KG1 (cell line): ENCODE measurements at places on chromosomes 4 and X.

DNA sequence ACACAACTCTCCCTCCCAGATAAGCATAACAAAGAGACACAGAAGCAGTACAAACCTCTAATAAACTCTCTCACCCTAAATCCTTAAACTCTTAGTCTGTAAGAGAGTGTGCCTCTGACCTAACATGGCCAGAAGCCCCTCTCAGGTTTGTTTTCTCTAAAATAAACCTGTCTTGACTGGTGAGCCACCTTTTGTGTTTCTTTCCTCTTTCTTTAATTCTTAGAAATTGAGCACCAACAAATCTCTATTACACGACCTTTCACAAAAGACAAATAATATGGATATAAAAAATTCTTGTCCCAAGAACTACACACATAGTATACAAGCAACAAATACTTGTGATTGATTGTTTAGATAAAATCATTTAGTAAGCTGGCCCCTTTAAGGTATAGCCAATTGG, 573.7 kb downstream of the EPHA5 start:
- no peak for DNase-seq

GRCh38 chr4:129974730-129975129, 878.8 kb downstream of the C4orf33 start:
- DNase-seq = no peak

- DNase-seq = no peak
Measured at GRCh38 chr4:121016611-121017010, 55.7 kb downstream of the NDNF start.

DNA sequence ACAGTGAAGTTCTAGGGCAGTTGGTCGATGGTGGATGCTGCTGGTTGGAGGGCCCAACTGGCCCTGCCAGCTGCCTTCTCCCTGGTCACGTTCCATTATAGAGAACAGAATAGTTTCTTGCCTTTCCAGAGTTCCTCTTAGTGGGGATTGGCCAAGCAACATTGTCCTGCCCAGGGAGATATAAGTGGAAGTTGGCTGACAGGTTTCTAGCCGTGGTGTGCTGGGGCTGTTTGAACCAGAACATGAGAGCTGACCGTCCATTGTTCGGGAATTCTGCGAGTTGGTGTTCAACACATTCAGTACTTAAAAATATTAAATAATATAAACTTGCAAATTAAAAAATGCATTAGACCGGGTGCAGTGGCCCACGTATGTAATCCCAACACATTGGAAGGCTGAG, 3.5 kb upstream of the AFAP1 start:
- no peak for DNase-seq

- DNase-seq = peak; percentile 34
Measured at GRCh38 chr4:72302981-72303704, 265.9 kb downstream of the ADAMTS3 start.

GRCh38 chrX:150581093-150581775, 12.8 kb downstream of the MTM1 start:
- no peak for DNase-seq

- no peak for DNase-seq
Measured at GRCh38 chrX:44935172-44935571, 62.2 kb downstream of the KDM6A start.

DNA sequence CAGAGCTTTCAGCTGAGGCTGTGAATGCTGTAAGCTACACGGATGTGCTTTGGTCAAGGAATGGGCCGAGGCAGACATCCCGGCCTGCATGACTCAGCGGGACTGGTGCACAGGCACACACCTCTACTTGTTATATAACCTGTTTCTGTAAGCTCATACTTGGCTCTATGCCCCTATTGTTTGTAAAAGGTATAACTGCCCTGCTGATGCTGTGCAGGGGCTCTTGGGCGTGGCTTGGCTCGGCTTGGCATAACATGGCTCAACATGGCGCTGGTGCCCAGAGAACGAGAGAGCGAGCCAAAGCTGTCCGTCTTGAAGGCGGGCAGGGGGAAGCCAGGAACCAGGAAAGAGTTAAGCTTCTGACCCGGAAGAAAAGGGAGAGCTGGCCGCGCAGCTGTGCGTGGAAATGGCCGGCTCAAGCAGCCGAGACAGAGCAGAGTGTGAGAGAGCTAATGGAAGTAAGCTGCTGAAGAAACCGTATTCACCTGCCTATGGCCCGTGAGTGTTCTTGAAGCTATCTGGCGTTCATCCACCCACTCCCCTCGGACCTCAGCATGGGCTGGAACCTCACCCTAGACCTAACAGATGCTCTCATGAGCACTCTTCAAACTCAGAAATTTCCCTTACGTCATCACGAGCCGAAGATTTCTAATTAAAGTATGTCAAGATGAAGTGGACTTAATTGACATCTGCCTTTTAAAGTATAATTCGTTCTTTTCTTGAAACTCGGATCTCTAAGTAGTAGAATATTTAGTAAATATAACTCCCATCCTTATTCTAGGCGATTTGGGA, 286.3 kb upstream of the AGA start:
- no peak for DNase-seq

DNA sequence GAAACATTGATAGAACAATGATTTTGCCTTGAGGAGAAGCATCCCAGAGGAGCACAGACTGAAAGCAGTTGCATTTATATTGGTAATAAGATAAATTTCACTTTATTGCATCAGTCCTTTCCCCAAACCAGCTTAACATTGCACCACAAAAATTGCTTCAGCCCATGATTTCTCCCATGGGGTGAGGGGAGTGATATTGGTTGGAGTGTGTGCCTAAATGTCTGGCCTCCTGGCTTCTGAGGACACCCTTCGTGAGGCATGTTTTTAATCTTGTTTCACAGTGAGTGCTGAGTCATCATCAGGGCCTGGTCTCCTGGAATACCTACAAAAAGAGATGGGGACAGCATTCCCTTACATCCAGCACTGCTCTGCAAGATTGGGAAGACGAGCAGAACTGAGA, 487.9 kb downstream of the C4orf33 start:
- no peak for DNase-seq

GRCh38 chr4:19425146-19425545, 826.6 kb upstream of the SLIT2 start:
- no peak for DNase-seq
